A549 treated with AZD2906 at 1 μM for 4 hours (cell line): ENCODE measurements at places on chromosomes 7 and 10. TPM values are rescaled to one million over a fixed set of nuclear protein-coding genes. Genes with fewer than 3 reads are reported as not detected.

The TUBB8 gene
- total RNA-seq = 0.05 to 0.12 TPM (median 0.07 TPM) in 3 of 5 replicates, not detected in the others

The HOXA11 gene
- total RNA-seq = 0.45 to 0.69 TPM (median 0.55 TPM) in 5 replicates

The NEUROG3 gene
- not detected in 5 replicates for total RNA-seq

The HOXA3 gene
- total RNA-seq = 3.7 to 5.6 TPM (median 4.7 TPM) in 5 replicates

The UCMA gene
- not detected in 5 replicates for total RNA-seq

The ANXA8L1 gene
- 93.7 to 122 TPM (median 108 TPM) in 5 replicates for total RNA-seq

The UNCX gene
- 0.05 to 0.06 TPM in 2 of 5 replicates, not detected in the others for total RNA-seq

The DYDC2 gene
- 0.09 to 0.19 TPM in 2 of 5 replicates, not detected in the others for total RNA-seq

The RBP3 gene
- not detected in 5 replicates for total RNA-seq

The TEX36 gene
- total RNA-seq = not detected in 5 replicates

The TMEM196 gene
- not detected in 5 replicates for total RNA-seq

The KIF11 gene
- total RNA-seq = 29.0 to 41.3 TPM (median 31.8 TPM) in 5 replicates

The SORCS3 gene
- total RNA-seq = not detected in 5 replicates

The SEMA3D gene
- 0.05 to 0.07 TPM (median 0.05 TPM) in 4 of 5 replicates, not detected in the other for total RNA-seq

The AGR3 gene
- 0.28 TPM in 1 of 5 replicates, not detected in the others for total RNA-seq

The SYT15 gene
- total RNA-seq = 1.9 to 3.0 TPM (median 2.1 TPM) in 5 replicates

The GTPBP10 gene
- total RNA-seq = 25.1 to 29.7 TPM (median 27.3 TPM) in 5 replicates

The GARIN1A gene
- total RNA-seq = 0.10 to 0.67 TPM (median 0.49 TPM) in 5 replicates

The PDIA4 gene
- 161 to 188 TPM (median 169 TPM) in 5 replicates for total RNA-seq

The TMEM168 gene
- 6.5 to 10.6 TPM (median 8.1 TPM) in 5 replicates for total RNA-seq

The CYP3A4 gene
- total RNA-seq = 0.06 to 0.10 TPM (median 0.10 TPM) in 4 of 5 replicates, not detected in the other

The KNDC1 gene
- 0.74 to 2.0 TPM (median 1.2 TPM) in 5 replicates for total RNA-seq

The OPN4 gene
- not detected in 5 replicates for total RNA-seq

The TUBAL3 gene
- 0.23 to 0.31 TPM (median 0.31 TPM) in 5 replicates for total RNA-seq

The HOXA4 gene
- total RNA-seq = 1.6 to 1.9 TPM (median 1.8 TPM) in 5 replicates

The AZGP1 gene
- total RNA-seq = 0.17 TPM in 1 of 5 replicates, not detected in the others

The CPN1 gene
- total RNA-seq = 0.22 to 0.37 TPM (median 0.34 TPM) in 5 replicates

The BICC1 gene
- total RNA-seq = 17.0 to 25.8 TPM (median 18.2 TPM) in 5 replicates

The FAM25C gene
- 1.0 to 3.0 TPM in 2 of 5 replicates, not detected in the others for total RNA-seq

The GIMAP6 gene
- not detected in 5 replicates for total RNA-seq

The EVX1 gene
- 0.09 to 0.22 TPM (median 0.14 TPM) in 5 replicates for total RNA-seq
